ENCODE measurements at places on chromosomes 16 and 17.

DNA sequence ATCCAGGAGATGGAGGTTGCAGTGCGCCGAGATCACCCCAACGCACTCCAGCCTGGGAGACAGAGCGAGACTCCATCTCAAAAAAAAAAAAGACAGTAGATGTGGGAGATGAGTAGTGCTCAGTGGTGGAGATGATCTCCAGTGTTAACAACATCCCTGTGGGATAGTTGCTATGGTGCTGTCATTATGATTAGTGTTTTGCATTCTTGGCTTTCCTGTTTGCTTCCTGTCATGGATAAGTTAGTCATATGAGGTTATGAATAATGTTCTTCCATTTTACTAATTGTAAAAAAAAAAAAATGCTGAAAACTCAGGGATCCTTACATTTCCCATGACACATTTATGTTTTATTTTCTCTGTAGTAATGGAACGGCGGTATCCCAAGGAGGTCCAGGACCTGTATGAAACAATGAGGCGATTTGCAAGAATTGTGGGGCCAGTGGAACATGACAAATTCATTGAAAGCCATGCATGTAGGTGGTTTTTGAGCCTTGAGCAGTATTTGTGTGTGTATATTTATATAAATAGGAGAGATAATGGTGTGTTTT is 24.5 kb upstream of the DUSP14 start:
- no peak for DNase-seq

- DNase-seq = no peak
These were observed 86.9 kb downstream of the SEC14L1 start for GRCh38 chr17:77227461-77228240.

DNA sequence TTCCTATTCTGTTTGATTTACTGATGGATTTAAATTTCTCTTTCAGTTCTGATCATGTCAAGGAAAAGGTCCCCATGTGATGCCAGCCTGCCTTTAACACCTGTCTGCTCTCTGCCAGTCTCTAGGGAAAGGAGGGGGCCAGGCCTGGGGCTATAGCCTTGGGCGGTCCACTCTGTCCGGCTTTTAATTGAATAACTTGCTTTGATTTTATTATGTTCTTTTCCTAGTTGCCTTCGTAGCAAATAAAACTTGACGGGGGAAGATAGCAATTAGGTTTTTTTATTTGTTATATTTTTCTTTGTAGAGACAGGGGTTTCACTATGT is 47.6 kb downstream of the ABAT start:
- no peak for DNase-seq

DNA sequence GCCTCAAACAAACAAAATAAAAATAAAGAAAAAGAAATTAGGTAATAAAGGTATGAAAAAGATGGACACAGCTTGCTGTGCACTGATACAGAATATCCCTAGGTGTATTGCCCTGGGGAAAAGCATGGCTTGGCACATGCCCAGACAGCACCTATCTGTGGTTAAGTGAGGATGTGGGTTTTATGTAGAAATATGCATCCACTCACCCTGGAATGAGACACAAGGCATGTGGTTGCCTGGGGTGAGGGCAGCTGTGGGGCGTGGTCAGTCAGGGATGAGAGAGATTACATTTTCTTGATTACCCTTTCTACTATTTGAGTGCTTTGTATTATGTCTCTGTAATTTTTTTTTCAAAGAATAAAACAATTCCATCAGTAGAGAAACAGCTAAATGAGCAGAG is 6.9 kb downstream of the PLLP start:
- DNase-seq = no peak

GRCh38 chr17:13735861-13736260 is 134.1 kb upstream of the HS3ST3A1 start:
- no peak for DNase-seq

- no peak for DNase-seq
These were observed 13.3 kb upstream of the SDK2 start for GRCh38 chr17:73657473-73658116.

DNA sequence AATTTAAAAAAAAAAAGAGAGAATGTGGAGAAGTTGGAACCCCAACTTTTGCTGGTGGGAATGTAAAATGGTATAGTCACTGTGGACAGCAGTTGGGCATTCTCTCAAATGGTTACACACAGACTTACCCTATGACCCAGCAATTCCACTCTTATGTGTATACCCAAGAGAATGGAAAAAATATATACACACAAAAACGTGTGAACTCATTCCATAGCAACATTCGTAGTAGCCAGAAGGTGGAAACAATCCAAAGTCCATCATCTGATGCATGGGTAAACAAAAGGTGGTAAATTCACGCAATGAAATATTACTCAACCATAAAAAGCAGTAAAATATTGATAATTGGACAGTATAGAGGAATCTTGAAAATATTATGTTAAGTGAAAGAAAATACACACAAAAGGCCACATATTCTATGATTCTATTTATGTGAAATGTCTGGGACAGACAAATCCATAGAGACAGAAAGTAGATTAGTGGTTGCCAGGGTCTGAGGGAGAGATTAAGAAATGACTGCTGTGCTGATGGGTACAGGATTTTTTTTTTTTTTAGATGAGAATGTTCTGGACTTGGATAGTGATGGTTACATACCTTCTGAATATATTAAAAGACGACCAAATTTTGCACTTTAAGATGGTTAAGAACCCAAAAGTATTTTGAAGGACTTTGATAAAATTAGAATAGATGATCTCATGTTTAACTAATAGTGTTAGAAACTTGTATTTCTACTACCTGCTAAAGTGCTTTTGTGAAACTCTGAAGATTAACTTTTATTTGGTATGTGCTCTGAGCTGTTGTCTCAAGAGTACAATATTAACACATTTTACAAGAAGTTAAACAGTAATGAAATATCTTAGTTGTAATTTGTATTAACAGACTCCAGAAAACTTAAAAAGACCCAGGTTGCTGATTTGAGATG is 60.9 kb downstream of the MRTFB start:
- no peak for DNase-seq

Data from stimulated activated CD8-positive, alpha-beta memory T cell treated with anti-CD3 and anti-CD28 coated beads, Interleukin-4, amount 100 ng/mL, for 24 hours (primary cell).